Fibroblast of pulmonary artery (primary cell): ENCODE measurements at places on chromosomes 12 and 14.

DNA sequence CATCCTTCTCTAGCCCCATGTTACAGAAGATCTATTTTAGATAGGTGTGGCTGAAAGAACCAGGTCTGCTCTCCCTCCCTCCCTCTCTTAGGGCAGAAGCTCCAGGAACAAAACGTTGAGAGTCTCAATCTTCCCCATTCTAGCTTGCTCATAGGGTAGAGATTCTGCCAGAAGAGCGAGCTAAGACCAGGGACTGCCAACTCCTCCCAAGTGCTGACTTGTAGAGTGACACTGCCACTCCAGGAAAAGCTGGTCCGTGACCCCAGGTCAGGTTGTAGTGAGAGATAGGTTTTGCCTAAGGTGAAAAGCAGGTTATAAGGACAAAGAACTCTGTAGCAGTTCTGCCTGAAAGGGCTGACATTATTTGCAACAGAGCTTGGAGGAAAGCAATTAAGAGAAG is 73.4 kb downstream of the INSM2 start:
- DNase-seq = no peak

DNA sequence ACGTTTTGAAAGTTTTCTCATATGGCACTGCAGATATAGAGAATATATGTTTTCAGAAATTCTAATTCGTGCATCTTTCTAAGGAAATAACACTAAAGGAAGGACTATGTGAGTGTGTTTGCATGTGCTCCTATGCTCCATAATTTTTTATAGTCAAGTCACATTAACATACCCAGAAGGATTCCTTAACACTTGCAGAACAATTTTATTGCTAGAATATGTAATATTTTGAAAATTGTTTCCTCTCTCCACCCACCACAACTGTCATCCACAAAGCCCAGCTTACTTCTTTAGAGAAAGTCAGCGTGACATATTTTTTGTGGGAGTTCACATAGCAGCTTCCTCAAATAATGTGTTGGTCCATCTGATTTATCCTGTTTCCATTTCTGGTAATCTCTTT is 604.6 kb upstream of the MGAT4C start:
- DNase-seq = no peak

DNA sequence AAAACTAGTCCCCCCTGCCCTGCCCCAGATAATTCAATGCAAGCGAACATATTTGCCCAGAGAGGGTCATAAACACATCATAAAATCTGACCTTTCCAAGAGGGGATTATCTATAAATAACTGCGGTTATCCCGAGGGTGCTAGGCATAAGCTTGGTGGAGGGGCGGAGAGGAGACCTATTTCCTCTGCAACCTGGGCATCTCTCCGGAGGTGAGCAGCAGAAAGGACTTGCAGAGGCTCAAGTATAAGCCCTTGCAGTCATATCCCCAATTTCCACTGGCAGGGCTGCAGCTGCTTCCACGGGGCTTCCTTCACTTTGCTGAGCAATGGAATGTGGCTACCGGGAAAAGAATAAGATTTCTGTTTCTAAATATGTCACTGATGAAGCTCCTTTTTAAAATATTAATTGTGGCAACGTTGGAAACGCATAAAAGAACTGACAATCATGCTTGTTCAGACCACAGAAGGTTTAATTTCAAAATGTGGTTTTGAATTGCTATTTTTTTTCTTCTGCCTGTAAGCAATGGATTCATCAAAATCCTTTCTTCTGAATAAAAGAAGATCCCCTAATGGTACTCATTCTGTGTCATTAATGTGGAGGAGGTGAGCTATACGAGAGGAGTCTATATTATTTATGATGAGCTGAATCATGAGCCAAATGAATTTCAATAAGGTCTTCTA is 268.9 kb upstream of the ATP2B1 start:
- DNase-seq = no peak

DNA sequence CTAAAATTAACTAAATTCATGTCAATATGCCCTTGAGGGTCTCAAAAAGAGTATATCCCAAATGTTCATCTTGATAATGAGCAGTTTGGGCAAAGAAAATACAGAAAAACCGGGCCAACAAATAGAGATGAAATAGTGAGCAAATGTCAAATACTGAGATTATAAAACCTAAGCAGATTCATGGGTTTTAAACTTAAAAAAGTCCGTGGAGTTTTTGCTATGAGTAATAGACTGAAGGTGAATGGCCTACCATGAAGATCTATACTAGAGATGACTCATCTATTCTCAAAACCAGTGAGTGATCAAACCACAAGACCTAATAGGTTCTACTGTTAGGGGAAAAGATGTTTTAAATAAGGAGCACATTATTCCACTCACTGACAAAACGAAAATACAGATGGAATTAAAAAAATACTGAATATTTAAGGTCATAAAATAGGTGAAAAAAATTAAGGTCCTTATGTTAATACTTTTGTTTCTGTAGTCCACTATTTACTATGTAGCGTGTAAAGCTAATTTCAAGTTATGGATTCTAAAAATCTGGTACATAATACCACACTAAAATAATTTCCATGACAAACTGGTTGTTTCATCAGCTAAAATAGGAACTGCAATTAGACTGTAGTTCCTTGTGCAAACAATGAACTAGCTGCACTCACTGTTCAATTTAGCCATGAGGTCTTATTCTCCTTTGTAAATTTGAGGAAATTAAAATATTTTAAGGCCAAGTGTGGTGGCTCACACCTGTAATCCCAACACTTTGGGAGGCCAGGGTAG is 5.0 kb downstream of the HNRNPC start:
- peak; percentile 64 for DNase-seq

- peak; percentile 42 for DNase-seq
These were observed 98.2 kb downstream of the RAD52 start for GRCh38 chr12:851343-851742.

DNA sequence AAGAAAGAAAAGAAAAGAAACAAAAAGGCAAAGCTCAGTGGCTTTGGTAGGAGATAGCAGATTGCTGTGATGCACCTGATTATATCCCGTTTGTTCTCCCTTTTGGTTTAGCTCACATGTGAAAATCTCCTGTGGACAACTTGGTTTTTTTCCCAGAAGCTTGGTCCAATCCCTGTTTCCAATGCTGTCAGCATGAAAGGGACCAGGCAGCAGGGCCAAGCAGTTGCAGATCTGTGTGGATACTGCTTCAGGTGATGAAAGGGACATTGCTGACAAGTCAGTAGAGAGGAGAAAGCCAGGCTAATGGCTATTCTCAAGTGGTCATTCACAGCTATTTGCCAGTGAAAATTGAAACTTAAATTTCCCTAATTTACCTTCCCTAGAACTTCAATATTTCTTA is 18.8 kb upstream of the SLCO1A2 start:
- DNase-seq = no peak

DNA sequence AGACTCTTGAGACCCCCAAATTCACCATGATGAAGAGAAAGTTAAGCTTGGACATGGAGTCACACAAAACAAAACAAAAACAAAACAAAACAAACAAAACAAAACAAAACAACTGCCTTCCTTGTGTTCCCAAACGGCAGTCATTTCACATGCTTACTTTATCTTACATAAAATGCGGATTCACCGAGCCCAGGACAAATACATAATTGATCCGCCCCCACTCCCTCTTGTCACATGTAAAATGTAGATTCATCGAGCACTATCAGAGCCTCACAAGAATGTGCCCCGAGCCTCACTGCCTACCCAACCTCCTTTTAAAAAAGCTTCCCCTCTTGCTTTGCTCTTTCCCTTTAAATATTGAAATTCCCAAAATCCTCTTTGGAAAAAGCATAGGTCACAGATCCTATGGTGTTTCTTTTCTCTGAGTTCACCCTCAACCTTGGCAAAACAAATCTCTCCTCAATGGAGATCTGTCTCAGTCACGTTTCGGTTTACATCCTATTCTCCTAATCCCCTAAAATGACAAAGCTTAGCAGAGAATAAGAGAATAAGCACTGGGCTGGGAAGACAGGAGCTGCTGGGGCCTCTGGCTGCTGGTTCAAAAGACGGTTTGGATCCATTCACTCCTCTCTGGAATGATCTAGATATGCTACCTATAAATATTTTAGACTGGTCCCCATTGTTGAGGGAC is 83.7 kb downstream of the NINJ2 start:
- no peak for DNase-seq

DNA sequence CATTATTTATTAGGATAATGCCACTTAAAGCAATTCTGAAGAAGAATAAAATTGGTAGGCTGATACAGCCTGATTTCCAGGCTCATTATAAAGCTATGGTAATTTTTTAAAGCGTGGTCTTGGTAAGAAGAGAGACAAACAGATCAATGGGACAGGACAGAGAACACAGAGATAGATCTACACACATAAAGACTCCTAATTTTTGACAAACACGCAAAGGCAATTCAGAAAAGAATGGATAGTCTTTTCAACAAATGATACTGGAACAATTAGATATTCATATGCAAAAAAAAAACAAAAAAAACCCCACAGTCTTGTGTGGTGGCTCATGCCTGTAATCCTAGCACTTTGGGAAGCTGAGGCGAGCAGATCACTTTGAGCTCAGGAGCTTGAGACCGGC is 25.9 kb upstream of the MEG3 start:
- DNase-seq = no peak

DNA sequence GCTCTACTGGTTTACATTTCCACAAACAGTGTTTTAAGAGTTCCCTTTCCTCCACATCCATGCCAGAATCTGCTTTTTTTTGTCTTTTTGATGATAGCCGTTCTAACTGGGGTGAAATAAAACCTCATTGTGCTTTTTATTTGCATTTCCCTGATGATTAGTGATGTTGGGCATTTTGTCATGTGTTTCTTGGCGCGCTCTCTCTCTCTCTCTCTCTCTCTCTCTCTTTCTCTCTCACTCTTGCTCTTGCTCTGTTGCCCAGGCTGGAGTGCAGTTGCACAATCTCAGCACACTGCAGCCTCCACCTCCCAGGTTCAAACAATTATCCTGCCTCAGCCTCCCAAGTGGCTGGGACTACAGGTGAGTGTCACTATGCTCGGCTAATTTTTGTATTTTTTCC is 9.6 kb upstream of the MIS18BP1 start:
- DNase-seq = no peak
